ENCODE measurements at places on chromosomes 12 and 14. TPM values are rescaled to one million over a fixed set of nuclear protein-coding genes. Genes with fewer than 3 reads are reported as not detected.

- H3K4me1 ChIP-seq = no peaks in the 10 kb centered on the region
- no peak overlapping the region for H3K4me3 ChIP-seq
- peaks cover 15% of the 10 kb centered on the region for H3K27me3 ChIP-seq
- H3K36me3 ChIP-seq = peaks cover 27% of the 10 kb centered on the region
Observed at GRCh38 chr12:61385771-61386170, 874.4 kb upstream of the USP15 start.

The NT5DC3 gene
- total RNA-seq = 12.8 TPM

- no peak for DNase-seq
- H3K36me3 ChIP-seq = no peaks in the 10 kb centered on the region
- no peaks in the 10 kb centered on the region for H3K27me3 ChIP-seq
- no peak overlapping the region for H3K4me3 ChIP-seq
- H3K27ac ChIP-seq = no peak overlapping the region
Observed at GRCh38 chr14:21626491-21627230, 8.1 kb downstream of the OR10G2 start.

DNA sequence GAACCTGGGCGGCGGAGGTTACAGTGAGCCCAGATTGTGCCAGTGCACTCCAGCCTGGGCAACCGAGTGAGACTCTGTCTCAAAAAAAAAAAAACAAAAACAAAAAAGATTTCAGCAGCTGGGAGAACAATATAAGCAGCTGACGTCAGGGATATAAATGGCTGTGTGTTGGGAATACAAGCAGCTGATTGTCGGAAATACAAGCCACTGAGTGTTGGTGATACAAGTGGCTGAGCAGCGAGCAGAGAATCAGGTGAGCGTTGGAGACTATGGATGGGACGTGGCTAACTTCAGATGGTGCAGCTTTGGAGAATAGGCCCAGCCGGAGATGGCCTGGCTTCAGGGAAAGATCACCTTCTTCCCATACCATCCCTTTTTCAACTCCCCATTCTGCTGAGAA, 32.0 kb downstream of the PSEN1 start:
- no peak for DNase-seq
- peaks cover 3% of the 10 kb centered on the region for H3K27me3 ChIP-seq
- H3K27ac ChIP-seq = no peak overlapping the region
- peaks cover 21% of the 10 kb centered on the region for H3K4me1 ChIP-seq
- H3K4me3 ChIP-seq = no peak overlapping the region

The YY1 gene
- total RNA-seq = 83.1 TPM

The ALX1 gene
- 0.25 TPM for total RNA-seq

The LRRC43 gene
- total RNA-seq = 0.21 TPM
